T-helper 2 cell (primary cell): ENCODE measurements at places on chromosomes 2 and 18.

- DNase-seq: no peak
These were observed 136.2 kb downstream of the TMEM247 start for GRCh38 chr2:46615555-46615954.

DNA sequence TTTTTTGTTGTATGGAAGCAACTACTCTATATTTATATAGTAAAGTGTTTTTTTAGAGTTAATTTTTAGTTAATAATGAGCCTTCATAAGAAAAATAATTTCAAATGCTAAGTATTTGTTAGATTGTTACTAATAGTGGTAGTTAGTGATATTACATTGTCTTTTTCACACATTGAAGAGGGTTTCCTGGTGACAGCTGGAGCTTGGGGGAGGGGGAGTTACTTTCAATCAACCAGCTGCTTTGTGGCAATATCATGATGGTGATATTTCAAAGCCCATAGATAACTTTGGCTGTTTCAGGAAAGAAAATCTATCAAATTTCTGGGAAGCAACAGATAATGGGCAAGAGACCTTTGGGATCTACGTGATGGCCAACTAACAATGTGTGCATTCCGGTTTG is 4.1 kb downstream of the RHBDD1 start:
- no peak for DNase-seq

DNA sequence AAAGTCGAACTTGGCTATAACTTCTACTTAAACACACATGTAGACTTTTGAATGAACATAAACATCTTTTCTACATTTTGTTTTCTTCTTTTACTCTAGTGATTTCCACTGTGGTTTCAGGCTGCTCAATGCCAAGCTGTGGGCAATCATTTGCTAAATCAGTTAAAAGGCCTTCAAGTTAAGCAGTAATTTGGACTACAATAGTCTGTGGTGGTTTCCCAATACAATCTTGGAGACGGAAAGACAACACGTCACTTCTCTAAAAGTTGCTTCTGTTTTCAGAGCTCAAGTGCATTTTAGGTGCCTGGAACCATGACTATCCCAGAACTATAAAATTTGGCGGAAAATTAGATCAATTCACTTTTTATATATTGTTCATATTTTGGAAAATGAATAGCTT is 69.4 kb downstream of the TXNL1 start:
- DNase-seq: no peak

- DNase-seq: no peak
These were observed 29.8 kb upstream of the ARMC9 start for GRCh38 chr2:231168460-231169139.

DNA sequence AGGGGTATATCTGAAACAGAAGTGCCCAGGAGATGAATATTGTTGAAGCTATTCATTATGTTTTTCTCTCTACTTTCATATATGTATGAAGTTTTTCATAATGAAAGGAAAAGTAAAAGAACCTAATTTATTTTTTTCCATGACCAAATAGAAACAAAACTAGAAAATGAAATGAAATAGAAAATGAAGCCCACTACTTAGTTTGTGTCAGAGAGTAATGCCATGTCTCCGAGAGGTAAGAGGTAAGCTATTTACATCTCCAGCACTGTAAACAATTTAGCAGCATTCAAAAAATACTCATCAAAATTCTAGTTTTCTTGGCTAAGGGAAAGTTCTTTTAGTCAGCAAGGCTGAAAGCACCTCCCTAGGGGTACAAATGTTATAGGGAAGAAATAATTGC is 238.6 kb downstream of the PTH2R start:
- no peak for DNase-seq

DNA sequence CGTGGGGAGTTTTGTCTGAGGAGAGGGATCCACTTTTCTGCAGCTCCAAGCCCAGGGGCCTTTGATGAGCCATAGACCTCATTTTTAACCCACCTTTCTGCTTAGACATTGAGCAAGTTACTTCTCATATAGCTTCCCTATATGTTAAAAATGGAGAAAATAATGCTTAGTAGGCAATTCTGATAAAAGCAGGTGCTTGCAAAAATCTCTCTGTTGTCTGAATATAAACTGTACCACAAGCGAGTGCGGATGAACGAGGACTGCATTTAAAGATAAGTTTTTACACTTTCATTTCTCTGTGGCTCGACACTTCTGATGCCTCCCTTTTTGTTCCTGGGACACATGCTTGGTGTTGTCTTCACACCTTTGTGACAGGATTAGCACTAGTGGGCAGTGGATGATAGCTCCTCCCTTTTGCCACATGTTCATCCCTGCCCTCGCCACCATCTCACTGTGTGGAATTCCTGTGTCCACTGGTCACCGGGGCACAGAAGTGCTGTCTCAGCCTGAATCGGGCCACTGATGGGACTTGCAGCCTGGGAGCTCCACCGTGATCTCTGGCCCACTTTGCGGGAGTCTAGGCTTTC is 1.6 kb downstream of the TYMS start:
- no peak for DNase-seq

- no peak for DNase-seq
These were observed 269.0 kb downstream of the ATAD2B start for GRCh38 chr2:23657934-23658333.

DNA sequence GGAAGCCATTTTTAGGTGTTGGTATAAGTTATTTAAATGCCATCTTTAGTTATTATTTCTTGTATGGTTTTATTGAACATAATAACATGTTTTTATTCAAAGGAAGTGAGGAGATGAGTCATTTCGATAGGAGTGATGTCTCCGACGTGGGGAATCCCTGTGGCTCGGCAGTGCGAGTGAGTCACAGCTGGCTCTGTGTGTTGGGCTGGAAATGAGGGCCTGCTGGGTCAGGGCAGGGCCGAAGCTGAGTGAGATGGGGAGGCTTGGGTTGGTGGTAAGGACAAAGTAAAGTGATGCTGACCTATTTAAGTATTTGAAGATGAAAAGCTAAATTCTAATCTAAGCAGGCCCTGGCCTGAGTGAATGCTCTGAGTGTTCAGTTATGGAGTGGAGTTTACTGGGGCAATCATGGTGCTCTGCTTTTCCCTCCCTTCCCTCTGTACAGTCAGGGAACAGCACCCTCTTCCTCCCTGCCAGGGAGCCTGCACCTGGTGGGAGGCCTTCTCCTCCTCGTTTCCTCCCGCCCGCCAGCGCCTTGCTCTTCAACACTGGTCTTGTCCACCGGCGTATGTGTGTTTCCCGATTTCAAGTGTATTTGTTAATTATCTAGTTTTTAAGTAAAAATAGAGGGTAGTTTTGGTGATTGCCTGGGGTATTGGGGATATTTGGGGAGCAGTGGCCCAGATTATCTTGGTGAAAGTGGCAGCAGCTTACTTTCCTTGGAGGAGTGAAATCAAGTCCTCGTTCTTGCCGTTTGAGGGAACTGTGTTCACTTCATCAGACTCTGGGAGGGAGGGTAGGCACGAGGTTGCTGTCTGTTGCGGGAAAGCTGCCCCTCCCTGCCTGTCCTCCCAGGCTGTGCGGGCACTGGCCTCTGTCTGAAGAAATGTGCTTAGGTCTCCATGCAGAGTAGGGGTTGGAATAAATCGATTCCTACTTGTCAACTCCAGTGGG is 157.0 kb downstream of the LDLRAD4 start:
- peak; percentile 70 for DNase-seq

- DNase-seq: no peak
These were observed 37.0 kb downstream of the MAL start for GRCh38 chr2:95062242-95063085.

GRCh38 chr2:219230059-219230540 is 494 bp downstream of the ANKZF1 start:
- no peak for DNase-seq

GRCh38 chr2:199201539-199201938 is 256.2 kb downstream of the SATB2 start:
- no peak for DNase-seq

- DNase-seq: no peak
These were observed 1269.4 kb upstream of the CHAC2 start for GRCh38 chr2:52498077-52498750.

DNA sequence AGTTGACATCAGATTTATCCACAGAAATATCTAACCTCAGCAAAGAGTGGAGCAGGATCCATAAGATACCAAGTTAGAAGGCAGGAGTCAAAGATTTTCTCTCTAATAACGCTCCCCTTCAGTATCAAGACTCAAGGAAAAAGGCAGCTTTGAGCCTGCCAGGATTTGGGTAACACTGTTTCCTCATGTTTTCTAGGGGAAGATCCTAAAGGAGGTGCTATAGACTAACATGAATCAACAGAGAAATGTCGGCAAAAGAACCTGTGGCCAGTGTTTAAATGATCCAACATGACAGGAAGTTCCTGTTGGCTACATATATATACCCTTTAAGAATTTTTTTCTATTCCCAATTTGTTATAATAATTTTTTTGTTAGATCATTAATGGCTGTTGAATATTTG is 402.3 kb downstream of the TGIF1 start:
- DNase-seq: no peak

DNA sequence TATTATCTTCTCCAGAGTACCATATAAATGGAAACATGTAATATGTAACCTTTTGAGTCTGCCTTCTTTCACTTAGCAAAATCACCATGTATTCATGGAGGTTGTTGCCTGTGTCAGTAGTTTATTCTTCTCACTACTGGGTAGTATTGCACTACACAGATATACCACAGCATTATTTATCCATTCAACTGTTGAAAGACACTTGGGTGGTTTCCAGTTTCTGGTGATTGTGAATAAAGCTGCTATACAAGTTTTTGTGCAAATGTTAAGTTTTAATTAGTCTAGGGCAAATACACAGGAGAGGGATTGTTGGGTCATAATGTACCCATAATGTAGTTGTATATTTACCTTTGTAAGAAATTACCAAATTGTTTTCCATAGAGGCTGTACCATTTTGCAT is 29.6 kb upstream of the RPRD1A start:
- DNase-seq: no peak

GRCh38 chr2:39289609-39290008 is 45.8 kb upstream of the CDKL4 start:
- no peak for DNase-seq

GRCh38 chr2:46384457-46384815 is 87.2 kb downstream of the EPAS1 start:
- no peak for DNase-seq

GRCh38 chr2:127465258-127465657 is 47.0 kb downstream of the PROC start:
- peak; percentile 67 for DNase-seq

- no peak for DNase-seq
These were observed 1284.2 kb upstream of the PIK3C3 start for GRCh38 chr18:40670668-40671375.

DNA sequence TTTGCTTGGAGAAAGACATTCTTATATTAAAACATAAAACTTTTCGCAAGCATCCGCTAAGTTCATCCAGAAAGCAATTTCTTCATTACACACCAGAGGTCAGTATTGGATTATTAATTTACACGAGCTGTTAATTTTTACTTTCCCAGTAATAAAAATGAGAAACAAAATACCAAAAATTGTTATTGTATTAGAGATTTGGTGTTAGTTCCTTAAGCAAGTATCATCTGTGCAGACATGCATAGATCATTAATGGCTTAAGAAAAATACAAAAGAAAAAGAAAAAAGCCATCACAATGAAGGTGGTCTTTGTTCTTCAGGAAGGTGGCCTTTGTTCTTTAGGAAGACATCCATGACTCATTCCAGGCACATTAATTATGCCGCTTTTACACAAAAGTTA is 53.6 kb upstream of the HNMT start:
- no peak for DNase-seq

- DNase-seq: no peak
These were observed 218.5 kb upstream of the HDAC4 start for GRCh38 chr2:239619369-239619768.

- no peak for DNase-seq
These were observed 138.0 kb upstream of the LYPD6 start for GRCh38 chr2:149192427-149192826.

DNA sequence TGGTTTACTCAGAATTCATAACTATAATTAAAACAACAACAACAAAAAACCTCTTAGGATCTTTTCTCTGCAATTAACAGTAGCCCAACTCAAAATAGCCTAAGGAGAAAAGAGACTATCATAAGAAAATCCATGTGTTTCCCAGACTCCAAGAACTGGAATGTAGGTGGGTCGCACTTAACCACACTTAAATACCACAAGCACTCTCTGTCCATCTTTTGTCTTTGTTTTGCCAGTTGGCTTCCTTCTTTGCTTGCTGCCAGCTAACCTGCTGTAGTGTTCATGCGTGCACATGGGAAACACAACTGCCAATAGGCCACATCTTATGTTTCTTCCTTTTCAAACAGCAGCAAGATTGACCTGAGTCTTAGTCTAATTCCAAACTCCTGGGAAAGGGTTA is 24.1 kb upstream of the ACVR1 start:
- no peak for DNase-seq

DNA sequence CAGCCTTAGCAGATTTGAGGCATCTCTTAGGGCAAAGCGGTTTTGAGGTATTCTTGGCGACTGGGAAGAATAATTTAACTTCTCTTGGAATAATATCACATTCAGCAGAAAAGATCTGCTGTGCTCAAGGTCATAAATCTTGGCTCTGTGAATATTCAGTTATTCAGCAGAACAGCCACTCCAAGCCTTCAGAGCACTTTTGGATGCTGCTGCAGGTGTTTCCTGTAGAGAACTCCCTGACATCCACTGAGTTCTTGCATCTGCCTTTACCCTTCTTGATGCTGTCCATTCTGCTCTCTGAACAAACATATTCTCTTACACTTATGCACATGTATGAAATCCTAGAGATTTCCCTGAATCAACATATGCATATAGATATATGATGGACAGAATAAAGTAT is 390.3 kb downstream of the NRXN1 start:
- DNase-seq: no peak

GRCh38 chr2:129139380-129139779 is 820.7 kb upstream of the HS6ST1 start:
- no peak for DNase-seq

- DNase-seq: no peak
These were observed 11.1 kb downstream of the CAPN10 start for GRCh38 chr2:240597419-240598181.

DNA sequence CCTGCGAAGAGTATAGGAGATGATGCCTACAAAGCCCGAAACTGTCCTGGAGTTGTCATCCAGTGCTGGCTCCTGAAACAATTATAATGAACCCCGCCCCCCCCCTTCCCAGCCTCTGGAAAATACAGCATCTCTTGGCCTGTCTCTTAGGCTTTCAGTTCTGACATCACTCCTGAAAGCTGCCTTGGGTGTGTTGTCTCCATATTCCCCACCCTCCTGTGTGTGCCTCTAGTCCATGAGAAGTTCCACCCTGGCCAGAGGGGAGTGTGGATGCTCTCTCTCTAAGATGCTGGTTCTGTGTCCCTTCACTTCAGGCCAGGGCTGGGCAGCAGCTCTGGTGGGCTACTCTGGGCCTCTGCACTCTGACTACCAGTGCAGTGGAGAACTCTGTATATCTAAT is 58.9 kb upstream of the TGFA start:
- DNase-seq: no peak

- DNase-seq: peak; percentile 92
These were observed at the start of gene SERPINB8 for GRCh38 chr18:63969942-63970808. Gene SERPINB8 (plus strand): TSS chr18:63970081. CDS start chr18:63978309, 8,228 bp downstream.

DNA sequence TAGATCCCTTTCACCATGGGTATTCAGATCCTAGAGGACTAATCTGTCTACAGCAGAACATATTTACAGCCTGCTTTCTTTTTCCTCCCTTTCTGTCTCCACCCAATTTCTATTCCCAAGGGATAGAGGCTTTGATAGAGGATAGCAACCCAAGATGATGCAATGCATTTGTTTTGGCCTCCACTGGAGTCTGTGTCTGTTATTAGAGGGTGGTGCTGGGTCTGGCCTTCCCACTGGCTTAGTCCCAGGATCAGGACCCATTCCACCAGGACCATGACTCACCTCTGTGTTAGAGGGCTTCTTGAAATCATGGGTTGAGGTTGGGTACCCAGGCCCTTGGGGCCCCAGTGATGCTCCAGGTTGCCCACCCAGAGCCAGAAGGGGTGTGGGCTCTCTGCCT is 239.7 kb upstream of the TNP1 start:
- no peak for DNase-seq

- no peak for DNase-seq
These were observed 63.9 kb downstream of the TRPM8 start for GRCh38 chr2:233980955-233981561.
